ENCODE measurements at places on chromosomes 1 and 21.
A peak's percentile ranks its signal among the peaks of the same experiment; 100 is the strongest.

- DNase-seq, result peak; percentile 63
These were observed 283.7 kb downstream of the HLX start for GRCh38 chr1:221162939-221163338.

- no peak for DNase-seq
These were observed 75.7 kb upstream of the KCNJ15 start for GRCh38 chr21:38181096-38181495.

DNA sequence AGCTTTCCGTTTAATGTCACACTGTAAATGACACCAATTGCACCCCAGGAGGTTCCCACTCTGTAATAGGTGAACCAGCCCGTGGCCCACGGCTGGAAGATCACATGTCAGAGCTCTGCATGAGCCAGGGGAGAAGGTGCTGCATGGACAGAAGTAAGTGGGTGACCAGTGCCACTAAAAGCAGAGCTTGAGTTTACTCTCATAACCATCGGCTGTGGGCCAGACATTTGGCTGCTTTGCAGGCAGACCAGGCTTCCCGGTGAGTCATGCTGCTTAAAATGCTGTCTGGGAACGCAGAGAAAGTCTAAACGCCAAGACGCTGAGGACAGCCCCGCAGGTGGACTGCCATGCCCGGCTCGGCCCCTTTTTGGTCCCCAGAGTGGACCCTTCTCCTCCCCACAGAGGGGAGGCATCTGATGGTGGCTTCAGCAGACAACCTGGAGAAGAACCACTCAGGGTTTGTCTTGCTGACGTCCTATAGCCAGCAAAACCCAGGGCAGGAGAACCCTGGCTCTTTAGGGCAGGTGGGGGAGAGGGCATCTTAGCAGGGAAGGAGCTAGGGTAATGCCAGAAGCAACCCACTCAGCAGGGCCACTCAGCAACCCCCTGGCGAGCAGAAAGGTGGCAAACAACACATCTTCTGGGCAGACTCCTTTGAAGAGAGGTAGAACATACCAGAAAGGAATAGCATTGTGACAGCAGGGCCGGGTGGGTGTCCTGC, 7.3 kb downstream of the KIAA2013 start:
- DNase-seq, result peak; percentile 36

GRCh38 chr1:234502785-234503184, 23.8 kb upstream of the TARBP1 start:
- no peak for DNase-seq

- no peak for DNase-seq
These were observed 6.0 kb upstream of the CHD1L start for GRCh38 chr1:147236448-147236847.

GRCh38 chr1:108521990-108522393, 37.9 kb upstream of the EEIG2 start:
- no peak for DNase-seq

GRCh38 chr1:228944296-228944695, 209.0 kb downstream of the RHOU start:
- no peak for DNase-seq

DNA sequence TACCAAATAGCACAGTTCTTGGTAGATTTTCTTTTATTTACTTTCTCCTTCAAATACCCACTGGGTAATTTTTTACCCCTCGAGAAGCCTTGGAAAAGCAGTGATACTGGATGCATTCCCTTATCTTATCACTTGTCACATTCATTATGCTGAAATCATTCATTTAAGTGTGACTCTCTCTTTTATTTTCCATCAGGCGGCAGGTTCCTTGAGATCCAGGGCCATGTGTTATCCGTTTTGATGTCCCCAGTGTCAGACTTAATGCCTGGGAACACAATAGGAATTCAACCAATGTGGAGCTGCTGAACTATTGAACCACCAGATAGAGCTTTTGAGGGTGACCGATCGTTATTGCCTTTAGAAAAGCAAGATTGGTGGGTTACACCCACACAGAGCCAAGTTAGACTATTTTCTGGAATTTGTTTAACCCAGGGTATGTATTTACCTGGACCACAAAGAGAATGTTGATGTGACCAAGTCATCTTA, 51.5 kb upstream of the ATP5PO start:
- DNase-seq, result peak; percentile 70

- DNase-seq, result no peak
These were observed 4.9 kb upstream of the SH3D21 start for GRCh38 chr1:36301220-36301619.

DNA sequence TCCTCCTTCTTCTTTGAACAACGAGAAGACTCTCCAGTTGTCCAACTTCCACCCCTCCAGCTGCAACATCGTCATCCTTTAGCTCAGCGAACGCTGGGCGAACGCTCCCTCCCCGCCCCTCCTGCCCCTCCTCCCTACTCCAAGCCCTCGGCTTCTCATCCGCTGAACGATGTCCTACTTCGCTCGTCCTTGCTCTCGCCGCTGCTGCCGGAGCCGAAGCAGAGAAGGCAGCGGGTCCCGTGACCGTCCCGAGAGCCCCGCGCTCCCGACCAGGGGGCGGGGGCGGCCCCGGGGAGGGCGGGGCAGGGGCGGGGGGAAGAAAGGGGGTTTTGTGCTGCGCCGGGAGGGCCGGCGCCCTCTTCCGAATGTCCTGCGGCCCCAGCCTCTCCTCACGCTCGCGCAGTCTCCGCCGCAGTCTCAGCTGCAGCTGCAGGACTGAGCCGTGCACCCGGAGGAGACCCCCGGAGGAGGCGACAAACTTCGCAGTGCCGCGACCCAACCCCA, at the start of gene BCAN:
BCAN (plus strand) TSS at position 357 of the 504 bp plus-strand sequence. CDS start 3,938 bp downstream, outside the sequence.
- no peak for DNase-seq

DNA sequence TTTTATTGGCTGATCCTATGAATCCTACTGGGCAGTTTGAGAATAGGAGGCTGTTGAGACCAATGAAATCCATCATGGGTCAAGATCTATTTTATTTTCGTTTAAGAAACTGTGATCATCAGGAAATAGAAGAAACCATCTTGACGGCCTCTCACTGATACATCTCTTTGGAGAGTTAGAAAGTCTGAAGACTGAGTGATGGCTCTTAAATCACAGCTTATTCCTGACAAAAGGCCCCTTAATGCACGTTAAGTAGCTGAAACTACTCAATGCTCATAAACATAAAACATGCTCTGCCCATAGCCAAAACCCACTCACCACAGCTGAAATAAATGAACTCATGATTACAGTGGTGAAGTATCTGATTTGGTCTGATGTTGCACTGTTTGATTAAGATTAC, 784.5 kb upstream of the NEGR1 start:
- DNase-seq, result no peak

Data from renal cortical epithelial cell (primary cell).